ENCODE measurements at places on chromosomes 11 and 22. TPM values are rescaled to one million over a fixed set of nuclear protein-coding genes. Genes with fewer than 3 reads are reported as not detected.

DNA sequence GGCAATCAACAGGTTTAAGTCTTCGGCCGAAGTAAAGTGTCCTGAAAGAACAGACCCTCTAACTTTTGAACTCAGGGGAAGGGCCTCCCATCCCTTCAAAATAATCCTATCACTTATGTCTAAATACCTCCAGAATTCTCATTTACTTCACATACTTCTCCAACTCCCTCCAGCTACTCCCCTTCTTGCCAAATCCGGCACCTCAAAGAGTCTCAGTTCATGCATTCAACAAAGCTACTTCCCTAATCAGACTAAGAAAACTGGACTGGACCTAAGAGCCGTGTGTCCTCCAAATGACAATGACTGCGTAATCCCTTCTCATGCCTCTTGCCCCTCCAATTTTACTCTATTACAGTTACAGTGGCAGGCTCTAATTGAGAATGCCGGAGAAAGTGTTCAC is 1.3 kb downstream of the DDB1 start:
- no peak for DNase-seq

MRPL49 gene
- total RNA-seq = 50.7 TPM

GRCh38 chr11:1221848-1222311 is 986 bp upstream of the MUC5B start:
- DNase-seq = no peak

APOL3 gene
- 146 TPM for total RNA-seq

GRCh38 chr11:87215236-87215635 is 177.5 kb downstream of the TMEM135 start:
- DNase-seq = no peak

NTM gene
- not detected for total RNA-seq
